ENCODE measurements at places on chromosomes 7 and 10. TPM values are rescaled to one million over a fixed set of nuclear protein-coding genes. Genes with fewer than 3 reads are reported as not detected.

DNA sequence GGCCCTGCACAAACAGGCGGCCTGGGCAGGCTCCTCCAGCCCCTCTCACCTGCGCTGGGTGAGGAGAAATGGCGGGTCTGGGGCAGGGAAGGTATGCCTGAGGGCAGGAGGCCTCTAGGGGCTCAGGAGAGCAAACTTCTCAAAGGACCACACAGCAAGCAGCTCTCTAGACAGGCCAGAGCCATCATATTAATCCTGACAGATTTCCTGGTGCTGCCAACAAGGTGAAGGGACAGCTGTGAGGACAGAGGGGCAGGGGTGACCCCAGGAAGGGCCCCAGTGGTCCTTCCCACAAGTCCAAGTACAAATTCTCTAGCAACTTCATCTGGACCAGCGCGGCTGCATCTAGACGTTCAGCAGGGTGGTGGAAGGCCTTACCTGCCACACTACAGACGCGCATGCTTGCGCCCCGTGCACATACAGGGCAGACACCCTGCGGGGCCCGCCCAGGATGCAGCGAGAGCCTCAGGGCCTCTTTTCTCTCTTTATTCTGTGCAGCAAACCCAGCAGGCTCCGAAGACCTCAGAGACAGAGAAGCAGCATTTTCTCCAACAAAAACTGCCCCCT is 62.1 kb downstream of the ZRANB1 start:
- no peaks in the 10 kb centered on the region for H3K36me3 ChIP-seq
- no peaks in the 10 kb centered on the region for H3K4me1 ChIP-seq
- H3K27me3 ChIP-seq, result peaks cover 40% of the 10 kb centered on the region
- no peak for DNase-seq
- no peak overlapping the region for H3K4me3 ChIP-seq
- H3K27ac ChIP-seq, result no peak overlapping the region

GRCh38 chr10:110042181-110042580 is 34.4 kb downstream of the ADD3 start:
- no peaks in the 10 kb centered on the region for H3K27me3 ChIP-seq
- H3K4me3 ChIP-seq, result no peak overlapping the region
- no peak for DNase-seq
- H3K36me3 ChIP-seq, result no peaks in the 10 kb centered on the region
- H3K4me1 ChIP-seq, result peaks cover 19% of the 10 kb centered on the region
- H3K27ac ChIP-seq, result no peak overlapping the region

DNA sequence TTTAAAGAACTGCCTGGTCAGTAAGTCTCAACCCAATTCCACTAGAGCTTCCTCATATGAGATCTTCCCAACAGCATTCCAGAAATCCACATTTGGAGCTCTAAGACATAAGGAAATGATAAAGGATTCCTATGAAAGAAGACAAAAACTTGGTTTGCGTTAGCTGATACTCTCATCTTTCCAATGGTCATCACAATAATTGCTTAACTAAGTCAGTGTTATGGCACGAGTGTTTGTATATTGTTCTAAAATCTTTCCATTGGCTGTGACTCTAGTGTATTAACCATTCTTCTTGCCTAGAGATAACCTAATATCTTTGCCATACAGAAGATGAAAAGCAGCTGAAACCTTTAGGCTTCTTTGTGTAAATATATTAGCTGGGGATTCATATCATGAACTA is 289.0 kb downstream of the SNX13 start:
- H3K27ac ChIP-seq, result no peak overlapping the region
- no peak for DNase-seq
- H3K4me1 ChIP-seq, result no peaks in the 10 kb centered on the region
- H3K27me3 ChIP-seq, result no peaks in the 10 kb centered on the region
- no peak overlapping the region for H3K4me3 ChIP-seq

CNNM1 gene
- total RNA-seq, result 0.36 TPM

HPSE2 gene
- 0.13 TPM for total RNA-seq
